ENCODE measurements at places on chromosomes 5 and 9.

DNA sequence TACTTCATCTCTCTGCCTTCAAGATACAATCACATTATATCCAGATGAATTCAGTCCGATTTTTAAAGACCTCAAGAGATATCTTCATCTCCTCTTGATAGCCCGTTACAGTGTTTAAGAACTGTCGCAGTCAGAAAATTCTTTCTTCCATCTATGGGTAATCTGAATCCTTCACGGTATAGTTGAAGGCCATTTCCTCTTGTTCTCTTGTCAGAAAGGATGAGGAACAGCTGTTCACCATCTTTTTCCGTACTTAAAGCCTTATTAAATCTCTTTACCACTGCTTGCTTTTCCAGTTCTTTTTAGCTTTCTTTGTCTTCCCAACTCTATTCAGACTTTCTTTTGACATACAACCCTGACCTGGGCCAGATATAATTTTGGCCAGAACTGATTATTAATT lies 121.8 kb downstream of the XRCC4 start:
- no peak for DNase-seq

DNA sequence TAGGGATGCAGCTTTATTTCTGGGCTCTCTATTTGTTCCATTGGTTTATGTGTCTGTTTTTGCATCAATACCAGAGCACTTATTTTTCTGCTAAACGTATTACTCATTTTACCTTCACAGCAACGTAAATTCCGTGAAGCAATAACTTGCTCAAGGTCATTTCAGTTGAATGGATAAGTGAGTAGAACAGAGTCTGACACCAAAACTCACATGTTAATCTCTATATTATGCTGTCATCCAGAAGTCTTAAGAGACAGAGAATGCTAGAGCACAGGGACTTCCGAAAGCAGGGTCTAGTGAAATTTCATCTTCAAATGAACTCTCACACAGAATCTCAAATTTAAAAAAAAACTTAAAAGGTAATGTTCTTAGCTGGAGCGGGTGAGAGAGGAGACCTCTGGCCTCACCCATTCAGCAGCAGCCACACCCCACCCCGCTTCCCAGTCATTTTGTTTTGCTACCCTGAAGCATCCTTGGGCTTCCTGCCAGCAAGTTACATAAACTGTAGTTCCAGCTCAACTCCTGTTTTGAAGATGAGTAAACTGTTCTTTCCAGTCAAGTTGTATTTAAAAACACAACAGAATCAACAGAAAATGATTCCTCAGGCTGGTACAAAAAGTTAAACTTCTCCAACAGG lies 69.3 kb downstream of the TRIM36 start:
- no peak for DNase-seq

- no peak for DNase-seq
Observed at GRCh38 chr5:162174358-162174974, 106.9 kb downstream of the GABRG2 start.

GRCh38 chr9:7286101-7286500 lies 513.5 kb downstream of the DMAC1 start:
- DNase-seq, result no peak

DNA sequence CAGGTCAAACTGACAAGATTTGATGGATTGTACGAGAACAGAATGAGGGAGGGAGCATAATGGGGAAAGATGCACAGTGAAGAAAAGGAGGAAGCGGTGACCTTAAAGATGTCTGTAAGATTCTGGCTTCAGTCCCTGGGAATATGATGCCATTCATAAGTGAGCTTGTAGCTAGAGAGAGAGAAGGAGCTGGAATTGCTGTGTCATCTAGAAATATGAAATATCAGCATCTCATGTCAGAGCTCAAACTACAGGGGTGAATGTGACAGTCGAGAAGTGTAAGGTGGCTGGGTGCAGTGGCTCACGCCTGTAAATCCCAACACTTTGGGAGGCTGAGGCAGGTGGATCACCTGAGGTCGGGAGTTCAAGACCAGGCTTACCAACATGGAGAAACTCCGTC lies 24.0 kb upstream of the WHRN start:
- DNase-seq, result no peak

DNA sequence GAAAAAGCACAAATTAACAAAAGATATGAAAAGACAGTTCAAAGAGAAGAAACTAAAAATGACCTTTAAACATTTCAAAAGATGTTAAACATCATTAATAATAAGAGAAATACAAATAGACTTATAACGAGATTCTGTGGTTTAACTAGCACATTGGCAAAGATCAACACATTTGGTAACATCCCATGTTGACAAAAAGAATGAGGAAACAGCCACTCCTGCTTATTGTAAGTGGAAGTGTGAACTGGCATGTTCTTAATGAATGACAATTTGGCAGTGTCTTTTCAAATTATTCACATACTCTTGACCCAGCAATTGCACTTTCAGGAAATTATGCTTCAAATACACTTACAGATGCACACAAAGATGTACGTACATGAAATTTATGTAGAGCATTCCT lies 176.3 kb downstream of the TLE1 start:
- DNase-seq, result no peak

DNA sequence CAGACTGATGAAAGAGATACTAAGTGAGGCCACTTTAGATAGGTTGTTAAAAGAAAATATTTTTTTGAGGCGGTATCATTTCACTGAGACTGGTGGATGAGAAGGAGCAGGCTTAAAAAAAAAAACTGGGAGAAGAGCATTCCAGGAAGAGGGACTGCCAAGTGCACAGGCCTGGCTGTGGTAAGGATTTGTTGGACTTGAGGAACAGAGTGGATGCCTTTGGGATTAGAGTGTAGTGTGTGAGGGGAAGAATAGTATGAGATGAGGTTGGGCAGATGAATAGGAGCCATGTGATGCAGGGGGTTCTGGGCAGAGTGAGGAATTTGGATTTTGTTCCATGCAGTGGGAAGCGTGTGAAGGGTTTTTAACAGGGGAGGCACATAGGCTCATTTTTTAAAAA lies 57.9 kb downstream of the PBX3 start:
- no peak for DNase-seq

- peak; percentile 41 for DNase-seq
Observed at GRCh38 chr9:131773911-131774379, 34.1 kb upstream of the RAPGEF1 start.

- DNase-seq, result peak; percentile 62
Observed at GRCh38 chr5:139696894-139697658, 48.9 kb downstream of the CXXC5 start.
